ENCODE measurements at places on chromosomes 11 and 22. TPM values are rescaled to one million over a fixed set of nuclear protein-coding genes. Genes with fewer than 3 reads are reported as not detected.

Gene LRRC75B
- 1.3 TPM for total RNA-seq

Gene C11orf42
- total RNA-seq, result not detected

Gene RIN1
- total RNA-seq, result 38.3 TPM

Gene UBQLN3
- total RNA-seq, result not detected

Gene SERHL2
- 5.7 TPM for total RNA-seq

Gene P2RY2
- 0.08 TPM for total RNA-seq

Gene INPP5J
- total RNA-seq, result 1.1 TPM

Gene TSSK2
- not detected for total RNA-seq

Gene CD3G
- total RNA-seq, result not detected

Gene PNPLA5
- total RNA-seq, result not detected

- H3K4me1 ChIP-seq, result peaks cover 10% of the 10 kb centered on the region
- DNase-seq, result no peak
- H3K27me3 ChIP-seq, result no peaks in the 10 kb centered on the region
- H3K36me3 ChIP-seq, result peaks cover 25% of the 10 kb centered on the region
- no peak overlapping the region for H3K27ac ChIP-seq
- no peak overlapping the region for H3K4me3 ChIP-seq
Observed at GRCh38 chr22:40352763-40353162, 6.5 kb downstream of the ADSL start.

DNA sequence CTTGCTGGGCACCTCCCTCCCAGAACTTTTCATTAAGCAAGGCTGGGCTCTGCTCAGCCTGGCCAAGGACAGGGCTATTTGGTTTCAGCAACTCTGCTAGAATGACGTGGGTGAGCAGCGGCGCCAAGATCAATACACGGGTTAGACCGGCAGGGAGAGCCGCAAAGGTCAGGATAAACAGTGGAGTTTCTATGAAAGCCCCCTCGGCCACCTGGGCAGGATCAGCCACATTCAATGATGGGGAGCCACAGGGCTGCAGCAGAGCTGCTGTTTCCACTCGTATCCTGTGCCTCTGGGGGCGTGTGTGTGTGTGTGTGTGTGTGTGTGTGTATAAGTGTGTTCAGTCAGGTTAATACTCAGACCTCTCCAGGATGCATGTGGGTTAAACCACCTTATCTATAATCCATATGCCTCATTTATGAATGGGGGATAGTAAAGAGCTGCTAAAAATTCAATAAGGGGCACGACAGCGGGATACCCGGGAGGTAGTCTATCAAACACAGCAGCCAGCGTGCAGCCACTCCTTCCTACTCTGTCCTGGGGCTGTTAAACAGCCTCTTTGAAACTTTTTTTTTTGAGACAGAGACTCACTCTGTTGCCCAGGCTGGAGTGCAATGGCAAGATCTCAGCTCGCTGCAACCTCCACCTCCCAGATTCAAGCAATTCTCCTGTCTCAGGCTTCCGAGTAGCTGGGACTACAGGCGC lies 34.8 kb downstream of the MYH9 start:
- peaks cover 92% of the 10 kb centered on the region for H3K4me1 ChIP-seq
- peak overlapping the region; percentile 96 for H3K27ac ChIP-seq
- peaks cover 49% of the 10 kb centered on the region for H3K36me3 ChIP-seq
- H3K4me3 ChIP-seq, result peak overlapping the region; percentile 71
- H3K27me3 ChIP-seq, result peaks cover 37% of the 10 kb centered on the region

GRCh38 chr11:62959422-62959980 lies 25.3 kb downstream of the SLC22A6 start:
- H3K4me3 ChIP-seq, result no peak overlapping the region
- H3K27me3 ChIP-seq, result peaks cover 18% of the 10 kb centered on the region
- no peak for DNase-seq
- H3K27ac ChIP-seq, result no peak overlapping the region
- H3K36me3 ChIP-seq, result no peaks in the 10 kb centered on the region

DNA sequence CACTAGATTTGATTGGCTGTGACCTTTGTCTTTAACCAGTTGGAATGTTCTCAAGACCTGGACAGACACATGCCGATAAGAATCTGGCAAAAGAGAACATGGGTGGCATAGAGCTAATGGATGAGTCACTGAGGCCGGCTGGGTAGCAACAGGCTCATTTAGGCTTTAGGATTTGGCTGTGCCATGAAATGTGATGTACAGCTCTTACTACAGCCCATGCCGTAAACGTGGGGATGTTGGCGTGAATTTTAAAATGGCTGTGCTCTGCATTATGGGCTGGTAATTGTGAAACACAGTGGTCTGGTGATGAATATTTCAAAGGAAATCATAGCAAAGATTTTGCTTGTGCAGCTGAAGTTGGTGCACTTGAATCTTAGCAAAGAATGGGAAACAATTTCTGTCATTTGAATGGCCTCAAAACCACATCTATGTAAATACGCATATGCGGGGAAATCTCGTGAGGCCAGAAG lies 332.4 kb downstream of the TBC1D22A start:
- H3K4me3 ChIP-seq, result no peak overlapping the region
- H3K27me3 ChIP-seq, result peaks cover 3% of the 10 kb centered on the region
- no peak overlapping the region for H3K27ac ChIP-seq

GRCh38 chr11:38543311-38543710 lies 1945.3 kb upstream of the RAG2 start:
- H3K27me3 ChIP-seq, result no peaks in the 10 kb centered on the region
- no peak overlapping the region for H3K27ac ChIP-seq
- H3K4me3 ChIP-seq, result no peak overlapping the region
- DNase-seq, result peak; percentile 19
- H3K4me1 ChIP-seq, result no peaks in the 10 kb centered on the region

DNA sequence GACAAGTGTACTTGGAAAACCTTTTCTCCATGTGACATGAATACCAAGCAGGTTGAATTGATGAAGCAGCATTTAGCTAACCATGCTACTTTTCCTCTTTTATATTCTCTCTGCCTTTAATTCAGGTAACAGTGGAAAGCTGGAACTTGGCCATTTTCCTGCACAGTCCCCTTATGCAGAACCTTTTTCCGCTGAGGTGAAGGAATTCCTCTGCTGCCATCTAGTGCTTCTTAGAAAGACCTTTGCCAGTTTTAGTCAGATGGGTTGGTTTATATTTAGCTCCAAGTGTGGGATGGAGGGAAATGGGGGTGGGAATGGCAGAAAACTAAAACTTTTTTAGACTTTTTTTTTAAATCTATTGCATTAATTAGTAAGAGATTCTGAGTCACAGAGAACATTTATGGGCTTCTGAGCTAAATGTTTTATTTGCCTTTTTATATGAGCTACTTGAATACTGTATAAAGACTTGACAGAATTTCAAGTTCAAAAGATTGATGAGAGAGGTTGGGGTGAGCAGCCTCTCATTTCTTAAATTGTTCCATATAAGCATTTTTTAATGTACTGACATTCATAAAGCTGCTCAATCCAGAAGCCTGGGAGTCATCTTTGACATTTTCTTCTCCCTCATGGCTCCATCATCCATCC lies 153.9 kb upstream of the ZC3H12C start:
- H3K4me3 ChIP-seq, result no peak overlapping the region
- H3K36me3 ChIP-seq, result peaks cover 4% of the 10 kb centered on the region
- peak overlapping the region; percentile 91 for H3K27ac ChIP-seq
- H3K4me1 ChIP-seq, result peaks cover 36% of the 10 kb centered on the region
- peak; percentile 72 for DNase-seq

DNA sequence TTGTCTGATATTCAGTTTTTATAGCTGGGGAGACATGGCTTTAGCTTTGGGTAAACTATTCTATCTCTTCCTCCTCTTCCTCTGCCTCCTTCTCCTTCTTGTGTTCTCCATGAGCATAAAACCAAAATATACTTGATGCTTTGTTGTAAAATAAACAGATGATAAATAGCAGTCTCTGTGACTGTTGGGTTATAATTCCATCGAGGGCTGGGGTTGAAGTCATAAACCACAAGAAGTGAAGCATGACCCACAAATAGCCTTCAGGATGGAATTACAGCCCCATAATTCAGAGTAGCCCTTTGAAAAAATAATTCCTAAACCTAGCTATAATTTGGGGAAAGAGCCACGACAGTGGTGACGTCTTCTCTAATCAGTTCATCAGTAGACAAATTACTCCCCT lies 177.7 kb downstream of the SNX19 start:
- peak overlapping the region; percentile 98 for H3K27ac ChIP-seq
- H3K4me1 ChIP-seq, result peaks cover 46% of the 10 kb centered on the region
- H3K27me3 ChIP-seq, result no peaks in the 10 kb centered on the region
- peak; percentile 78 for DNase-seq
- peak overlapping the region; percentile 84 for H3K4me3 ChIP-seq

DNA sequence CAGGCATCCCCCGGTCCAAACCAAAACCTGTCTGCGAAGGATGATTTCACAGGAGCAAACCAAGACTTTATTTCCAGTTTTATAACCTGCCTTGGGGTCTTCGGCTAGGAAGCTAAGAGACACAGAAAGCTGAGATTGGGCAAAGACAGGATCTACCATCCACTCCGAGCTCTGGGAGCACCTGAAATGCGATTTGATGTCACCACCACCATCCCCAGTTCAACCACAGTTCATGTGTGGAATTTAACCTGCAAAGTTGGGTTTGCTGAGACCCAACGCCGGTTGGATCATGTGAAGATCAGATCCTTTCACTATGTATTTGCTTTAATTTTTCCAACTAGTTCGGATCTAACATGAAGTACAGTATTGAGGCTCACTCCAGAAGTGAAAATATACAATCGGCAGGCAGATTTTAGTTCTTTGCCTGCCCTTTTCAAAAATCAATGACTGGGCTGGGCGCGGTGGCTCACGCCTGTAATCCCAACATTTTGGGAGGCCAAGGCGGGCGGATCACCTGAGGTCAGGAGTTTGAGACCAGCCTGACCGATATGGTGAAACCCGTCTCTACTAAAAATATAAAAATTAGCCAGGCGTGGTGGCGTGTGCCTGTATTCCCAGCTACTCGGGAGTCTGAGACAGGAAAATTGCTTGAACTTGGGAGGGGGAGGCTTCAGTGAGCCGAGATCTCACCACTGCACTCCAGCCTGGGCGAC lies 1.4 kb upstream of the C11orf24 start:
- DNase-seq, result no peak
- H3K27ac ChIP-seq, result no peak overlapping the region
- peaks cover 36% of the 10 kb centered on the region for H3K4me1 ChIP-seq

GRCh38 chr11:124586238-124586860 lies 16.6 kb downstream of the OR8A1 start:
- peaks cover 19% of the 10 kb centered on the region for H3K27me3 ChIP-seq
- H3K27ac ChIP-seq, result no peak overlapping the region
- no peaks in the 10 kb centered on the region for H3K4me1 ChIP-seq
- H3K36me3 ChIP-seq, result no peaks in the 10 kb centered on the region
- DNase-seq, result peak; percentile 58

DNA sequence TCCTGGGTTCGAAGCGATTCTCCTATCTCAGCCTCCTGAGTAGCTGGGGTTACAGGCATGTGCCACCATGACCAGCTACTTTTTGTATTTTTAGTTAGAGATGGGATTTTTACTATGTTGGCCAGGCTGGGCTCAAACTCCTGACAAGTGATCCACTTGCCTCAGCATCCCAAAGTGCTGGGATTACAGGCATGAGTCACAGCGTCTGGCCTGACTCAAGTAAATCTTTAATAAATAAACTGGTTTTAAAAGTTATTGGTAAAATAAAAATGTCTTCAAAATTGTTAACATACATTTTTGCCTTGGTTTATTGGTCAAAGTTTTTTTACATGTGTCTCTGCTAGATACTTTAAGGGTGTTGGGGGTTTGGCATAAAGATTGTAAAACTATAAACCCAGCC lies 7.3 kb upstream of the PES1 start:
- H3K4me1 ChIP-seq, result no peaks in the 10 kb centered on the region
- H3K36me3 ChIP-seq, result peaks cover 3% of the 10 kb centered on the region
- peaks cover 14% of the 10 kb centered on the region for H3K27me3 ChIP-seq

- H3K27me3 ChIP-seq, result no peaks in the 10 kb centered on the region
- no peak for DNase-seq
- no peaks in the 10 kb centered on the region for H3K36me3 ChIP-seq
- no peak overlapping the region for H3K27ac ChIP-seq
- H3K4me1 ChIP-seq, result 0 out of 2 replicates have a peak, but pooled peaks cover 5% of the 10 kb centered on the region
Observed at GRCh38 chr11:96474263-96474662, 84.5 kb downstream of the JRKL start.

- no peaks in the 10 kb centered on the region for H3K27me3 ChIP-seq
- H3K36me3 ChIP-seq, result no peaks in the 10 kb centered on the region
- no peak overlapping the region for H3K27ac ChIP-seq
- H3K4me3 ChIP-seq, result no peak overlapping the region
- no peak for DNase-seq
- H3K4me1 ChIP-seq, result no peaks in the 10 kb centered on the region
Observed at GRCh38 chr22:47139013-47139789, 376.8 kb downstream of the TBC1D22A start.

- H3K27me3 ChIP-seq, result peaks cover 3% of the 10 kb centered on the region
- H3K4me3 ChIP-seq, result no peak overlapping the region
- DNase-seq, result no peak
- H3K27ac ChIP-seq, result no peak overlapping the region
- H3K36me3 ChIP-seq, result peaks cover 6% of the 10 kb centered on the region
- peaks cover 14% of the 10 kb centered on the region for H3K4me1 ChIP-seq
Observed at GRCh38 chr11:9038541-9038940, 34.7 kb upstream of the NRIP3 start.

DNA sequence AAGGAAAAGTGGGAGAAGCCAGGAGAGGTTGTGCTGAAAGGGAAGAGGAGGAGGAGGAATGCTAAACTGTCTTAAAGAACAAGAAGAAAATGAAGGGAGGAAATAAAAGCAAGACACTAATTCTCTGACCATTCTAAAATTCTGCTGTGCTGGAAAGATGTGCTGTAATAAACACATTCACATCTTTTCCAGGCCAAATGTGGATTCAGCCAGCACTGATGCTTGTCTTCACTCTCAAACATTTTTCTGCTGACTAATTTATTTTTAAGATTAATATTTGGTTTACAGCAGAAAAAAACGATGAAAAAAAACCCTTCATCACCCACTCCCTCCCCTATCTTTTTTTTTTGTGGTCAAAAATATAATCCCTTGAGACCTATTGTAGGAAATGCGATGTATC lies 223.6 kb downstream of the SWAP70 start:
- no peak overlapping the region for H3K4me3 ChIP-seq
- peaks cover 17% of the 10 kb centered on the region for H3K4me1 ChIP-seq
- peaks cover 17% of the 10 kb centered on the region for H3K36me3 ChIP-seq
- H3K27ac ChIP-seq, result no peak overlapping the region
- no peak for DNase-seq
- H3K27me3 ChIP-seq, result peaks cover 1% of the 10 kb centered on the region

GRCh38 chr22:37850801-37851200 lies 1.6 kb downstream of the EIF3L start:
- peaks cover 35% of the 10 kb centered on the region for H3K4me1 ChIP-seq
- DNase-seq, result no peak
- H3K27ac ChIP-seq, result no peak overlapping the region
- H3K27me3 ChIP-seq, result peaks cover 2% of the 10 kb centered on the region

DNA sequence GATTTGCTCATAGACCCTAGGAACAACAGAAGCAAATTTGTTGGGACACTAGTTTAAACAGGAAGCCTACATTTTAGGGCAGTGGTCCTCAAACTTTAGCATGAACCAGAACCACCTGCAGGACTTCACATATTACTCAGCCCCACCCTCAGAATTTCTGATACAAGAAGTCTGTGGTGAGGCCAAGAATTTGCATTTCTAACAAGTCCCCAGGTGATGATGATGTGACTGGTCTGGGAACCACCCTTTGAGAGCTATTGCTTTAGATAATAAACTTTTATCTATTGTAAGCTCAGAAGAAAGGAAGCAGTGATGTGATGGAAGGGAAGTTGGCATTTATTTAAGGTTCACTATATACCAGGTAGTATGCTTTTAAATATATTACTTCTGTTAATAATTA lies 194.0 kb downstream of the FAM181B start:
- DNase-seq, result no peak
- H3K27me3 ChIP-seq, result no peaks in the 10 kb centered on the region
- no peaks in the 10 kb centered on the region for H3K36me3 ChIP-seq

- H3K27me3 ChIP-seq, result no peaks in the 10 kb centered on the region
- no peak overlapping the region for H3K4me3 ChIP-seq
- DNase-seq, result no peak
- no peaks in the 10 kb centered on the region for H3K36me3 ChIP-seq
- no peaks in the 10 kb centered on the region for H3K4me1 ChIP-seq
Observed at GRCh38 chr11:86355256-86355655, 19.4 kb upstream of the CCDC81 start.

Data from HFFc6 (cell line).